ENCODE measurements at places on chromosomes 11 and 22. TPM values are rescaled to one million over a fixed set of nuclear protein-coding genes. Genes with fewer than 3 reads are reported as not detected.

Gene TBC1D10A
- 8.5 TPM for total RNA-seq

Gene EEF1G
- total RNA-seq: 1,318 TPM

Gene LRRC4C
- 0.17 TPM for total RNA-seq

Gene ZP1
- 0.32 TPM for total RNA-seq

Gene PRR33
- total RNA-seq: not detected

Gene GAL3ST3
- not detected for total RNA-seq

Gene GAB4
- total RNA-seq: not detected

Gene IRAG1
- 6.8 TPM for total RNA-seq

Gene KRTAP5-9
- total RNA-seq: not detected

Measured in bronchial smooth muscle cell (primary cell).